ENCODE measurements at places on chromosomes 7 and 10. TPM values are rescaled to one million over a fixed set of nuclear protein-coding genes. Genes with fewer than 3 reads are reported as not detected.

The NPC1L1 gene
- not detected for total RNA-seq

The HYCC1 gene
- 264 TPM for total RNA-seq

The HOXA4 gene
- 0.57 TPM for total RNA-seq

The LRMDA gene
- 3.6 TPM for total RNA-seq

DNA sequence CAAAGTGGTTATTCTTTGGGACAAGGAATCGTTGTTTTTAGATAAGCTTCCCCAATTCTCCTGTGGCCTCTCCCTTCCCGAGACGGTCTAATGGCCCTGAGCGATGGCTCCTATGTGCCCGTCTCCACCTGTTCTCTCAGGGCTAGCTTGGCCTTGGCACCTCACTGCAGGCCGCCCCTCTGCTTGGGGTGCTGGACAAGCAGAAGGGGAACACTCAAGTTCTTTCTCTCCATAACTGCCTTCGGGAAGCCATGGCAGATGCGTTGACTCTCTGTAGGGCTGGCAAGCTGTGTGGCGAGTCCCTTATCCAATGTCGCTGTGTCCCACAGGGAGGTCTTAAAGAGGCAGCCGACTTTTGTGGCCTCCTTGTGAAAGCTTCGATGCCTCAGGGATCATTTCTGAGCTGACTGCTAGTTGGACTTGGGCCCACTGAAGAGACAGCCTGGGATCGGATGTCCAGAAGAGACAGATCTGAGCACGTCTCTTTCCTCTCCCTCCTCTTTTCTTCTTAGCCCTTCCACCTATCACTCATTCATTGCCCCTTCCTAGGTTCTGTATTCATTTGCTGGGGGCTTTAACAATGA is 70.8 kb downstream of the GRK5 start:
- no peak for DNase-seq

All from fibroblast of the aortic adventitia (primary cell).